ENCODE measurements at places on chromosomes 12 and 14.
A peak's percentile ranks its signal among the peaks of the same experiment; 100 is the strongest.

DNA sequence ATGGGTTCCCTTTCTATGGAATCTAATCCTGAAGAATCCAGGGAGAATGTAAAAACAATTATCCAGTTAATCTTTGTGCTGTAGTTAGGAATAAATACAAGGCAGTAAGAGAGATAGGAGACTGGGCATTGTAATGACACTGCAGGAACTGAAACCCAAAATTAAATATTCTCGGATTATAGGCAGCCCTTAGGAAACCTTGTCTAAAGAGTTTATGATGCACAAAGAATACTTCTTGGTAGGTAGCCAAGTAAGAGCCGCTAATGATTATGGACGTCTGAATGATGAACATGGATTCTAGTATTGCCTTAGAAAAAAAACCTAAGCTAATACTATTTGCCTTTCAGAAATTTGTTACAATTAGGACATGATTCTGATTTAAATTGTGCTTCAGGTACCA, 165.4 kb upstream of the LRIG3 start:
- DNase-seq = no peak
- H3K36me3 ChIP-seq = no peaks in the 10 kb centered on the region
- H3K4me3 ChIP-seq = no peak overlapping the region
- peak overlapping the region; percentile 40 for H3K27ac ChIP-seq
- H3K27me3 ChIP-seq = no peaks in the 10 kb centered on the region

DNA sequence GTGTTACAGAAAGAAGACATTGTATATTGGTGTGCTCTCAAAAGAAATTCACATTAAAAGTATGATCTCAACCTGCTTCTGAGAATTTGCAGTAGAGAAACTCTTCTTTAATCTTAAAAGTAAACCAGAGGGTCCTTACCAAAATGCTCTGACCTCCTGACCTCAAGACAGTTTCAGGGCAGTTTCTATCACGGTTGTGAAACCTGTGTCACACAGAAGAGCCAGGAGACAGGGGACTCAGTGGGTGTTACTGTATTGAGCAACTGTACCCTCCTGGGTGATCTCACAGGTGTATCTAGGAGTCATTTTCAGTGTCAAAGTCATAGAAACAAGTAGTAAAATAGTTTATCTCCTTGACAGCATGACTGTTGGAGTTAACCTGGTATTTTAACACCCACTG, 178.0 kb downstream of the GRIP1 start:
- no peaks in the 10 kb centered on the region for H3K4me1 ChIP-seq
- no peak for DNase-seq
- H3K27me3 ChIP-seq = no peaks in the 10 kb centered on the region
- H3K4me3 ChIP-seq = no peak overlapping the region

DNA sequence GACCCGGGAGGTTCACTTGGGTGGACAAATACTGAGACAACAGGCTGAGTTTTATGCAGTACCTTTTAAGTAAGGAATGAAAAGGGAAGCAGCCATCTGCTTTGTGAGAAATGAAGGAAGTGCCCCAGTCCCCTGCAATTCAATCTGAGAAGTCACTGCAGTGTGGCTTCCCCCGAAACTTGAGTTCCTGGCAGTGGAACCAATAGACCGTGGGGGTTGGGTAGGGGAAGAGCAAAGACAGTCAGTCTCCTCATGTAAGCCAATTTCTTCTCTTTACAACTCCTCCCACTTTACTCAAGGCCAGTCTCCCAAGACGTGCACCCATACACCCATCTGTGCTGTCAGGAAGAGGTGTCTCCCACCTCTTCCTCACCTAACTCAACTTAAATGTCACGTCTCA, 206.5 kb downstream of the BCAT1 start:
- DNase-seq = no peak
- no peak overlapping the region for H3K27ac ChIP-seq
- no peaks in the 10 kb centered on the region for H3K36me3 ChIP-seq
- H3K27me3 ChIP-seq = no peaks in the 10 kb centered on the region

GRCh38 chr14:20610002-20610765, 19.0 kb upstream of the RNASE12 start:
- peak overlapping the region; percentile 84 for H3K27ac ChIP-seq
- no peaks in the 10 kb centered on the region for H3K36me3 ChIP-seq
- no peaks in the 10 kb centered on the region for H3K4me1 ChIP-seq
- H3K4me3 ChIP-seq = peak overlapping the region; percentile 72
- H3K27me3 ChIP-seq = no peaks in the 10 kb centered on the region
- DNase-seq = peak; percentile 83

GRCh38 chr12:9969673-9970072, 1.5 kb upstream of the CLEC12A start:
- no peak overlapping the region for H3K4me3 ChIP-seq
- H3K27ac ChIP-seq = no peak overlapping the region
- no peaks in the 10 kb centered on the region for H3K27me3 ChIP-seq
- H3K36me3 ChIP-seq = no peaks in the 10 kb centered on the region
- no peak for DNase-seq

GRCh38 chr12:107440606-107441005, 245.0 kb upstream of the PWP1 start:
- no peaks in the 10 kb centered on the region for H3K27me3 ChIP-seq
- H3K4me3 ChIP-seq = no peak overlapping the region
- no peak for DNase-seq
- H3K36me3 ChIP-seq = no peaks in the 10 kb centered on the region

GRCh38 chr12:104929977-104930376, 28.1 kb downstream of the SLC41A2 start:
- no peaks in the 10 kb centered on the region for H3K36me3 ChIP-seq
- DNase-seq = no peak
- no peaks in the 10 kb centered on the region for H3K27me3 ChIP-seq

GRCh38 chr12:2957816-2958431, 1.3 kb upstream of the TEAD4 start:
- H3K27ac ChIP-seq = peak overlapping the region; percentile 92
- H3K4me1 ChIP-seq = peaks cover 32% of the 10 kb centered on the region
- no peaks in the 10 kb centered on the region for H3K27me3 ChIP-seq

DNA sequence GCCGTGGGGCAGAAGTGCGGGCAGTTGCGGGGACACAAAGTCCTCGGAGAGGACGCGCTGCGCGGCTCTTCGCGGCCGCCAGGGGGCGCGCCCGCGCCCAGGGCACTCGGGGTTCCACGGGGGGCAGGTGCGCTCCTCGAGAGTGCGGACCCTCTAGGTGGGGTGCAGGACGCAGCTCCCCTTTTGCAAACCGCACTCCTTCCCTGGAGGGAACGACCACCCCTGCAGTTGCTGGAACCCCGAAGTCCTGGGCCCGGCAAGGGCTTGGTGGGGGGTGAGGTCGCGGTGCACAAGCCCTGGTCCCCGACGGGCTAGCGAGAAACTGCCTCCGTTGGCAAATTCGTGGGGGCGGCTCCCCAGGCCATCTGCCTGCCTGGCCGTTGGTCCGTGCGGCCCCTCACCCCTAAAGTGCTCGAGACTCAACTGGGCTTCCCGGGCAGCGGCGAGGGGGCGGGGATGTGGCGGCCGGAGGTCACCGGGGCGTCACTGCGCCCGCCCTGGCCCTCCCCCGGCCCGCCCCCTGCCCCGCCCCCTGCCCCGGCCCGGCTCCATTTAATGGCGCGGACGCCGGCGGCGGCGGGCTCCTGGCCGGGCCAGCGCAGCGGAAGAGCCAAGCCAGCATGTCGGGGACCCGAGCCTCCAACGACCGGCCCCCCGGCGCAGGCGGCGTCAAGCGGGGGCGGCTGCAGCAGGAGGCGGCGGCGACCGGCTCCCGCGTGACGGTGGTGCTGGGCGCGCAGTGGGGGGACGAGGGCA, at the start of gene ADSS1:
TSS of gene ADSS1 (plus strand) at position 579 of the 756 bp plus-strand sequence. CDS start at position 621, 42 bp downstream.
- peak within 1 kb of the TSS; percentile 24 for H3K27ac ChIP-seq
- no peaks in the 10 kb centered on the region for H3K36me3 ChIP-seq

DNA sequence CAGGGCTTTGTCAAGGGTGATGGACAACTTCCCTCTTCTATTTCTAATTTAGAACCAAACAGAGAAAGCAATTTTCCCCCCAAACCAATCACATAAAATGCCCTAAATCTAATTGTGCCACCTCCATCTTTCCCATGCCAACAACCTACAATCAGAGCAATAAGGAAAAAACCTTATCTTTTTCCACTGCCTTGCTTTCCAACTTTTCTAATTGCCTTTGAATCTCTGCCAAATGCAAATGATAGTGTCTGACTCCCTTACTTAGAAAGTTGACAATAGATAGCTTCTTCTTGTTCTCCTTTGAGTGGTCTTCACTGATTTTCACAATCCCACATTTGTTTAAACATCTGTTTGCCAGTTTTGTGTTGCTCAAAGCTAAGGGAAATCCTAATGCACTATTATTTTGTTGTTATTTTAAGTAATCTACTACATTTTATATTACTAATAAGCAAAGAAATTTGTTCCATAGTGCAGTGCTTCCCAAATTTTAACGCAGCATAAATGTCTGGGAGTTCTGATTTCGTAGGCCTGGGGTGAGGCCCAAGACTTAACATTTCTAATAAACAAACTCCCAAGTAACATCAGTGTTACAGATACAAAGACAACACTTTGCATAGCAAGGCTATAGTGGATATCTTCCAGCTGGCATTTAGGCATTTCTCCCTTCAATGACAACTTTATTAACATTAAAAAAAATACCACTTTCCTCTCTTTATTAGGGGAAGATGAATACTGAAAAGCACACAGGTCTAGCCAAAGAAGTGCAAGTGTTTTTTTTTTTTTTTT, 696.3 kb upstream of the USP15 start:
- no peak for DNase-seq
- no peaks in the 10 kb centered on the region for H3K4me1 ChIP-seq
- no peaks in the 10 kb centered on the region for H3K27me3 ChIP-seq
- H3K36me3 ChIP-seq = no peaks in the 10 kb centered on the region

- no peaks in the 10 kb centered on the region for H3K36me3 ChIP-seq
- H3K27ac ChIP-seq = no peak overlapping the region
- H3K4me1 ChIP-seq = peaks cover 17% of the 10 kb centered on the region
- no peak for DNase-seq
- H3K4me3 ChIP-seq = no peak overlapping the region
- no peaks in the 10 kb centered on the region for H3K27me3 ChIP-seq
These were observed 13.4 kb downstream of the TNFAIP2 start for GRCh38 chr14:103136388-103137271.

DNA sequence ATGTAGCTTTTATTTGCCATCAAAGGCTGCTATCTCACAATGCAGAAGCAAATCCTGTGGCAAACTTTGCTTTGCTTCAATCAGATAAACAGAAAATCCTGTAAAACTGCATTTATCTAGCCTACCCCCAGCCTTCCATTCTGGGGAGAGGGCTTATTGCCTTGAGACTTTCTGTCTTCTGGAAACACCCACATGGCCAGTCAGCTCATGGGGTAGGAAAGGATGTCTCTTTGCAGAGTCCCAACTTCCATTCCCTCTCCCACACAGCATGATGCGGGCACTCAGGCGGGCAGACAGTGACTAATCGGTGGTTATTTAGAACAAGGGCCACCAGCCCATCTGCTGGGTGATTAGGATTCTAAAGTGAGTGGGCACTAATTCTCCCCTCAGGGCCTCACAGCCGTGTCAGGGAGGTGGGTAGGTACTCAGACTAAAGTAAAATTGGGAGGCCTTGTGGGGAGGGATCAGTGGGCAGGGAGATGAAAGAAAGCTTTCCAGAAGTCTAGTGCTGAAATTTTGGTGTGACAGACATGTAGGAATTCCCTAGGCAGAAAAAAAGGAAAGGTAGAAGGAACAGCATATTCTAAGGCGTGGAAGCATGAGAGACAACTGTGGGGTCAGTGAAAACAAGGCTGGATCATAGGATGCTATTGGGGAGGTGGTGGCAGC, 720.5 kb downstream of the VRK1 start:
- no peaks in the 10 kb centered on the region for H3K36me3 ChIP-seq
- H3K4me3 ChIP-seq = no peak overlapping the region
- DNase-seq = no peak
- no peaks in the 10 kb centered on the region for H3K27me3 ChIP-seq

- no peak overlapping the region for H3K4me3 ChIP-seq
- H3K27ac ChIP-seq = no peak overlapping the region
- H3K27me3 ChIP-seq = no peaks in the 10 kb centered on the region
- DNase-seq = no peak
- no peaks in the 10 kb centered on the region for H3K36me3 ChIP-seq
These were observed 31.7 kb downstream of the ATP2B1 start for GRCh38 chr12:89676930-89677329.

GRCh38 chr12:1857821-1858220, 37.5 kb downstream of the LRTM2 start:
- no peak overlapping the region for H3K27ac ChIP-seq
- no peaks in the 10 kb centered on the region for H3K36me3 ChIP-seq
- H3K27me3 ChIP-seq = no peaks in the 10 kb centered on the region
- H3K4me1 ChIP-seq = no peaks in the 10 kb centered on the region

GRCh38 chr12:84113666-84114065, 798.9 kb downstream of the SLC6A15 start:
- H3K4me3 ChIP-seq = no peak overlapping the region
- H3K27me3 ChIP-seq = no peaks in the 10 kb centered on the region
- no peaks in the 10 kb centered on the region for H3K36me3 ChIP-seq
- DNase-seq = no peak

- no peak overlapping the region for H3K4me3 ChIP-seq
- no peak overlapping the region for H3K27ac ChIP-seq
- DNase-seq = peak; percentile 60
- no peaks in the 10 kb centered on the region for H3K36me3 ChIP-seq
- no peaks in the 10 kb centered on the region for H3K27me3 ChIP-seq
These were observed 8.6 kb downstream of the PMEL start for GRCh38 chr12:55957106-55957859.

DNA sequence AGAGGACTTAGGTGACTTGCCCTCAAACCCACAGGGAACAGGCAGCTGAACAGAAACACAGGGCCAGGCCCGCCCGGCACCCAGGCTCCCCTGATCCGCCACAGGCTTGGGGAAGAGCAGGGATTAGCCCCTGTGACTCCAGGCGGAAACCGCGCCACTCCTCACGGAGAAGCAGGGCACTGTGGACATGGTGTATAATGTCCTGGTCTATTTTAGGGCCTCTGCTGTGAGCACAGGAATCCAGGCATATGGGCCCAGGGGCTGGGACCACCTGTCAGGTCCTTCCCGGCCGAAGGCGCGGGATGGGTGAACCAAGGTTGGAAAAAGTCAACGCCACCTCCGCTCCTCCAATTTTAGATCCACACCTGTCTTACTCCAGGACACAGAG, 34.6 kb upstream of the MEG3 start:
- no peak overlapping the region for H3K4me3 ChIP-seq
- no peaks in the 10 kb centered on the region for H3K27me3 ChIP-seq
- no peak overlapping the region for H3K27ac ChIP-seq
- H3K36me3 ChIP-seq = no peaks in the 10 kb centered on the region
- no peak for DNase-seq

GRCh38 chr12:1828856-1829255, 8.5 kb downstream of the LRTM2 start:
- H3K27ac ChIP-seq = no peak overlapping the region
- H3K4me1 ChIP-seq = peaks cover 9% of the 10 kb centered on the region
- no peak for DNase-seq
- H3K27me3 ChIP-seq = no peaks in the 10 kb centered on the region
- H3K4me3 ChIP-seq = no peak overlapping the region

DNA sequence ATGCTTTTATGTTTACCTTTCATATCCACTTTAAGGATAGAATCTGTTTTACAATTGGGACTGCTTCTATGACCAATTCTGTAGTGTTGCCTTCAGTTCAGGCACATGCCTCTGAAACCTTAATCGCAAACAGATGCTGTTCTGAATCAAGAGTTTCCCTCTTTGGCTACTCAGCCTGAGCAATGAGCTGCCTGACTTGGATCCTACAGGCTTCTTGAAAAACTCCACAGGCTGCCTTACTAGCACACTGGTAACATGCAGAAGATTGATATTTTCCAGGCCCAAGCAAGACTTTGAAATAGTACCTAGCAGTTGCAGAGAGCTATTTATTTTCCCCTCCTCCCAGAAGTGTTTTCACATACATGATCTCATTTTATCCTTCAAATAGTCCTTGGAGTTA, 34.8 kb upstream of the PMCH start:
- no peaks in the 10 kb centered on the region for H3K36me3 ChIP-seq
- H3K4me1 ChIP-seq = peaks cover 20% of the 10 kb centered on the region
- H3K27ac ChIP-seq = peak overlapping the region; percentile 26

GRCh38 chr14:67418401-67419191, 6.6 kb upstream of the PLEK2 start:
- H3K4me3 ChIP-seq = no peak overlapping the region
- no peaks in the 10 kb centered on the region for H3K36me3 ChIP-seq
- no peaks in the 10 kb centered on the region for H3K4me1 ChIP-seq
- no peaks in the 10 kb centered on the region for H3K27me3 ChIP-seq
- DNase-seq = no peak
